Activated naive CD4-positive, alpha-beta T cell treated with anti-CD3 and anti-CD28 coated beads for 36 hours (primary cell): ENCODE measurements at places on chromosomes 5 and 9. TPM values are rescaled to one million over a fixed set of nuclear protein-coding genes. Genes with fewer than 3 reads are reported as not detected.

GRCh38 chr5:119379096-119379495, 23.3 kb downstream of the TNFAIP8 start:
- no peak overlapping the region for H3K4me3 ChIP-seq
- H3K27me3 ChIP-seq, result no peaks in the 10 kb centered on the region
- peaks cover 81% of the 10 kb centered on the region for H3K4me1 ChIP-seq

DNA sequence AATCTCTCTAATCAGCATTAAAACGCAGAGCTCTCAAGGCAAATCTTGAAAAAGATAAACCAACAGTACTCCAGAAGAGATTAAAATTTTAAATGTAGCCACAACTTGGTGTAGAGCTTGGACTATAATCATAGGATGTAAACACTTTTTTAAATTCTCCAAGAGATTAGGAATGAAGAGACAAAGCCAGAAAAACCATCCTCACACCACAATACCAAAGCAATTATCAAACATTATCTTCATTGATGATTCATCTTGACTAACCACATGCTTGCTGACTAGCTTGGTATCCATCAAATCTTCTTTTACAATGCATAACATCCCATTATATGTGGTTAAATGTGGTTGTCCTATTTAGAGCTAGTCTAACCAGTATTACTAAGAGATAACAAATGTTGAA, 815.1 kb downstream of the TLE1 start:
- DNase-seq, result no peak
- no peak overlapping the region for H3K4me3 ChIP-seq
- H3K4me1 ChIP-seq, result no peaks in the 10 kb centered on the region
- H3K27me3 ChIP-seq, result no peaks in the 10 kb centered on the region

GRCh38 chr5:115671939-115672338, 46.1 kb upstream of the TMED7 start:
- H3K27ac ChIP-seq, result no peak overlapping the region
- no peak for DNase-seq
- peaks cover 40% of the 10 kb centered on the region for H3K27me3 ChIP-seq
- H3K4me3 ChIP-seq, result no peak overlapping the region
- no peaks in the 10 kb centered on the region for H3K36me3 ChIP-seq

Gene SPATA24
- total RNA-seq, result 6.0 TPM
